WERI-Rb-1 (cell line): ENCODE measurements at places on chromosomes 2 and 18.

DNA sequence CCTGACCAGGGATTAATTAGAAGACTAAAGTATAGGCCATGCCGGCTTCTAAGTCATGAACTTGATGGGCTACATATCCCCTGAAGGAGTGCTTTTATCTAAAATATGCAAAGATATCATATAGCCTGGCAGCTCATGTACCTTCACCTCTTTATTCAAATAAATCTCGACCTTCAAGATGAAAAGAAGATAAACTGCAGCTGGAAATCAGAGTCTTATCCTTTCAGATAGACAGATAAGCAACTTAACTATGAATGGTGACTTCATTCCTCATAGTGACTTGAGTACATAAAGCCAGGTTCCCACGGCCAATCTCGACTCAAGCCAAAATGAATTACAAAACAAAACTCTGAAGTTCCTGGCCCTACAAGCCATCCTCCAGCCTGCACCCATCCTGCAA is 165.3 kb upstream of the KLHL29 start:
- DNase-seq, result no peak

- DNase-seq, result no peak
These were observed 161.5 kb downstream of the PTGR3 start for GRCh38 chr18:75047240-75047961.

DNA sequence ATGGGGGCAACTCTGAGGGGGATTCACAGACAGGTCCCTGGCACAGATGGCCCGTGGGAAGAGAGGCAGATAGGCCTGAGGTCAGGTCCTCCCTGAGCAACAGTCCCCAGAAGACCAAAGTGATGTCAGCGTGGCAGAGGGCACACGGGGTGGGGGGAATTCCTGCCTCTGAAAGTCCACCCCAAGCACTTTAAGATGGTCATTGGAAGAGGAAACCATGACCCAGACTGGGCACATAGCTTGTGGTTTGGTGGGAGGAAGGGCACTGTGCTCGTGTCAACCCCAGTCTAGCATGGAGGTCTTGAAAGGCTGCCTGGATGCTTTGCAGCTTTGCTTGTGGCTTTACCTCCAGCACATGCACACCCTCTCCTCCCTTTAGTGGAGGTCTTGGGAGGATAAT is 38.0 kb upstream of the SIX2 start:
- DNase-seq, result no peak

- no peak for DNase-seq
These were observed 30.0 kb upstream of the RAB1A start for GRCh38 chr2:65159906-65160305.

- peak; percentile 31 for DNase-seq
These were observed 31.1 kb downstream of the NAB1 start for GRCh38 chr2:190679813-190680591.

DNA sequence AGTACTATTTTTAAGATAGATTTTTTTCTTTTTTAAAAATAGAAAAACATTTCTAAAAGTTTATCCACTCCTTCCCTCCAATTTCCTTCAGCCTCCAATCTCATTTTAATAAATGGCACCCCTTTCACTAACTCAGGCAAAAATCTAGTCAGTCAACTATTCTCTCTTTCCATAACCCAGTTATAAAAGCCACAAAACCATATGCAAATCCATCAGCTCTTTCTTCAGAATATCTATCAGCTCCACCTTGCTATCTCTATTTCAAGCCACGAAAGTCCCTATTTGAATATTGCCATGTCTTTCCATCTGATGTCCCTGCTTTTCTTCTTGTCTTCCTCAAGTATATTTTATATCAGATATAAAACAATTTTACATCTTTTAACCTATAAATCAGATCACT is 397.1 kb downstream of the ERBB4 start:
- DNase-seq, result no peak

DNA sequence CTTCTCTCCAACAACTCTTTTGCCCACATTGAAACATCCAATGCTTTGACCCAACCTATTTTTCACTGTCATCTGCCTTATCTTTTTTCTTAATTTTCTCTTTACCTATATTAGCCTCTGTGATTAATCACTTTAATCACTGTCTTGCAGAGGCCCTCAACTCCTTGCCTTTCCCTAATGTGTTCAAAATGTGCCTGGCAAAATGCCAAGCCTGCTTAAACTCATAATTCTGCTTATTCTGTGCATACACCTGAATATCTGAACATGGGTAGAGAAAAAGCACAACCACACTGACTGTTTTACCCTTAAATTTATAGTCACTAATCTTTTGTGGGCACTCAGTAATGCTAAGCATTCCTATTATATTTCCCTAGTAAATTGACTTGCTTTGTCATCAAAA is 63.0 kb upstream of the GALNT13 start:
- no peak for DNase-seq

DNA sequence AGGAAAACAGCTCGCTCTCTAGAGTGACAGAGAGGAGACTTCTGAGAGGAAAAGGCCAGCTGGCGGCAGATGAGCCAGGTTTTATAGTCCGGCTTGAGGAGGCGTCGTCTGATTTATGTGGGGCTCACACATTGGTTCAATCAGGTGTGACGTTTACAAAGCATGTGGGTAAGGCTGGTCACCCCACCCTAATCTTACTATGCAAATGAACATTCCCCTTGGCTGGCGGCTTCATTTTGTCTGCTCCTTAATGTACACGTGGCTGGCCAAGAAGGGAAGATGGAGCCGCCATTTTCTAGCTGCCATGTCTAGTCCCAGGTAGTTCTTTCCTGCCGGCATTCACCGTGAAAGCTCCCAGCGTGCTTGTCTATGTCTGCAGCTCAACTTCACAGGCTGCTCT is 299.1 kb upstream of the SPRED2 start:
- DNase-seq, result peak; percentile 27

- DNase-seq, result no peak
These were observed 47.7 kb upstream of the YWHAQ start for GRCh38 chr2:9678544-9678943.

- no peak for DNase-seq
These were observed 165.2 kb downstream of the DYSF start for GRCh38 chr2:71618327-71619113.

DNA sequence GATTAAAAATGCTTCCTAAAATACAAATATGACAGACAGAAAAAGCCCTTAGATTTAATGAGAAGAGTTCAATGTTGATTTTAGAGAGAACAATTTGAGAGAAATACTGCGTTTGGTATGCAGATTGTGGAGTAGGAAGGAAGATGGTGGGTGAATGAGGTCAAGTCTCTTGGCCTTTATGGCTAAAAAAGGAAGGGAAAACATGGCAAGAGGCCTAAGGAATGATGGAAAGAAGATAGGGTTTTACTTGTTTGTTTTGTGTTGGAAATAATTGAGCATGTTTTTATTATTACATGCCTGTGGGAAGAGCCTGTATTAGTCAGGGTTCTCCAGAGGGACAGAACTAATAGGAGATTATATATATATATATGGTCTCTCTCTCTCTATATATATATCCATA is 318.1 kb downstream of the TRIB2 start:
- no peak for DNase-seq

DNA sequence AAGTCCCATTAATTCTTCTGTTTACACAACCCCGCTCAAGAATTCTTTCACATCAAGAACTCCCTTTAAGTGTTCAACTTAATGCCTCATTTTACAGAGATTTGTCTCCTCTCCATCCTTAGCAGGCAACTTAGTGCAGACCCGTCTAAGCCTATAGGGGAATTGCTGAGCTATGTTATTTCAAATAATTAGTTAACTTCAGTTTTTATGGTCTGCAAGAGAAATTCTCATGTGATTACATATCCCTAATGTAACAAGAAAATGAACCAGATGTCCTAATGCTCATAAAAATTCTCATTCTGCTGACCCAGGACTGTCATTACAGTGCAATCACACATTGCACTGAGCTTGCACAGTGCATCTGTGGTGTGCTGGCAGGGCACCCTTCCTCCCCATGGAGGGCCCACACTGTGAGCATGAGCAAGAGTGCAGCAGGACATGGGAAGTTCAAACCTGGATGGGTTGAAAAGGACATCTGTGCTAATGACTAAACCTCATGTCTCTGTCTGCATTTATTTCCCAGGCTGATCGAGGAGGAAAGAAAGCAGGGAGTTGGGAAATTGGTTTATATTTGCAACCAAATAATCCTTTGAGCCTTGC is 97.1 kb downstream of the COL5A2 start:
- no peak for DNase-seq

DNA sequence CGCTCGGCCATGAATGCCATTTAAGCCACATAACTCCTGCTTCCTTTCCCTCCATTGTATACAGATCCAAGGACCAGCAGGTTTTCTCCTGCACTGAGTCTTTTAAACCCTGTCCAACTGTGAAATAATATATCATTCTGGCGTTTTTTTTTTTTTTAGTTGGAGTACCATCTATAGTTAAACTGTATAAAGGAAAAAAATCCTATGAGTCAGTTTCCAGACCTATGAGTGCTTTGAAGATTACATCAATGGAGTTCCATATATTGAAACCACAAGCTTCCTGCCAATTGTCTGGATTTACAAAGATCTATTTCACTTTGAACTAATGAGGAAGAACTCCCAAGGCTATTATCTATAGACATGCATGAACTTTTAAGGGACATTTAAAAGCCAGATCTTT is 2.4 kb upstream of the MALT1 start:
- no peak for DNase-seq

DNA sequence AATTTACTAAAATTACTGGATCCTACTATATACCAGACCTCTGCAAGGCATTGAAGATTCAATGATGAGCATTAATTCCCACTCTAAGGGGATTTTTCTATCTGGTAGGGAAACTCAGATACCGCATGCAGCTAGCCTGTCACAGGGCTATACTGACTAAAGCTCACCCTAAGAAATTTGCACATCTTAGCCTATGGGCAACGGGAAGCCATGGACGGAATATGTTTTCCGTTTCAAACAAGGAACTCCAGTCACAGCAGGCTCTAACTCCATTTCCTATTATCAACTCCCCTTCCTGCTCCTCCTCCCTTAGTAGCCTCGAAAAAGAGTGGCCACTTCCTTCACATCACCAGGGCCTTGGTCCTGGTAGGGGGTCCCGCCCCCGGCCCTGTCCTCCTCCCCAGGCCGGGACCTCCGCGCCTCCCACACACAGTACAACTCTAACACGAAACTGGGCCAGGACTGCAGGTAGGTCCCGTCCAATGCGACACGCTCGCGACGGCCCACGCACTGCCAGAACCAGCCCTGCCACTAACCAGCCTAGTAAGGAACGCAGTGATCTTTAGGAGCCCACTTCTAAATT is 659 bp upstream of the COX5B start:
- no peak for DNase-seq

DNA sequence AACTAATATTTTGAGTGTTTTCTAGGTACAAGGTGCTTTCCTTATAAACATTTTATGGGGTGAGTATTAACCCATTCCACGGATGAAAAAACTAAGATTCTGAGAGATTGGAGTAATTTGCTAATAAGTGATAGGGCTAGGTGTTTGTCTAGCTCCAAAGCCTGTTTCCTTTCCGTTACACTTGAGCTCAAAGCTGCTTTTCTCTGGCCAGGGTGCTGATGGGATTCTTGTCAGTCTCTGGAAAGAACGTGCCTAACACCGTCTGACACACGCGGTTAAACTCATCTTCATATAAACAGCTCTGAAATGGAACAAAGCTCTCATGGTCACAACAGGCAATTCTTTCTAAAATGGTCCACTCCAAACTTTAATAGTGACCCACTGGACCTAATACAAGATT is 2.0 kb upstream of the ANKRD29 start:
- no peak for DNase-seq

DNA sequence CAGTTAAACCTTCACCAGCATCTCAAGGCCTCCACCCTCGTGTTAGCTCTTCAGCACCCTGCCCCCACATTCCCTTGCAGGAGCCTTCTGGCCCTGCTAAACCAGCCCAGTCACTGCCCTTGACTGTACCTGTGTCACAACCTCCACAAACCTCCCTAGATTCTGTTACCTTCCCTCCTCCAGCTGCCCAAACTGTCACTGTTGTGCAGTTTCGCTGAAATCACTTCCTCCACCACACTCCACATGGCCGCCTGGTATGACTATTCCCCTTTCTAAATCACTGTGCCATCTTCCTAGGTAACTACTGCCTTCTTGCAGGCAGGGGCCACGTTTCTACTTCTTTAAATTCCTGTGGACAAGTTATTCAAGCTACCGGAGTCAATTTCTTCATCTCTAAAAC is 160.2 kb downstream of the GALNT14 start:
- DNase-seq, result no peak

DNA sequence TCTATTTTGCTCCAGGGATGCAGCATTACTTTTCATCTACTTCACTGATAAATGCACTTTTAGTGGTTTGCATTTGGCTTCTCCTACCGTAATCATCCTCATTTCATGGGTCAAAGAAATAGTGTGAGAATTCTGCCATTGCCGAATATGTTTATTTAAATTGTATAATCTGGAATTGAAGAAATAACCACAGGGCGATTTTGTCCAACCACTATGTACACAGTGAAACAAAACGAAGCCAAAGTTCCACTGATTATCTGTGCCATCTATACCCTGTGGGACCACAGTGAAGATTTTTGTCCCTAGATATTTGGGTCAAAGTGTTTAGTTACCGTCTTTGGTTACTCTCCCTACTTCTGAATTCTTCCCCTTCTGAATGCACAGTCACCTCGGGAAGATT is 888.6 kb upstream of the NRXN1 start:
- no peak for DNase-seq

DNA sequence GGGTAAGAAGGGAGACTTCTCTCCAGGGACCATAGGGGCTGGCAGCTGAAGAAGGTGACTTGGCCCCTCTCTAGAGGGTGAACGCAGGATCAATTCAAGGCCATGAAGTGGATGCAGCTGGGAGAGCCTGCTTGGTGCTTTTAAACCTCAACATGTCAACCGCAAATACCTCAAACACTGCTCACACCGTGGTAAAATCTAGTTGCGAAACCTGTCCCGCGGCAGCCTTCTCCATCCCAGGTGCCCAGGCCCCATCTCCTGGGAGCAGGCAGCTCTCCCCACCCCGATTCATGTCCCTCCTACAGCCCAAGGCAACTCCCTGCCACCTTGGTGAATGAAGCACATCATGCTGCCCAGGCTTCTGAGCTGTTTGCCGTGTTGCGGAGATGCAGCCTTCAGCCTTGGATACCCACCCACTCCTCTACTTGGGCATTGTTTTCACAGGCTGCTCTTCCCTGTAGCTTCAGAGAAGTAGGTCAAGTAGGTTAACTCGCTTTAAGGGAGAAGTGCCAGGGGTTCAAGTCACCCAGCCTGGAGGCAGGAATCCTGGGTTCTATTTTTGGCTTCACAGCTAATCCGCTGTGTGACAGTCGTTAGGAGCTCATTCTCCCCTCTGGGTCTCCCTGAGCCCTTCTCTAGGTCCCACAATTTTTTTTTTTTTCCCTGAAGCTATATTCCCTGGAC is 6.2 kb upstream of the EFR3B start:
- DNase-seq, result no peak

DNA sequence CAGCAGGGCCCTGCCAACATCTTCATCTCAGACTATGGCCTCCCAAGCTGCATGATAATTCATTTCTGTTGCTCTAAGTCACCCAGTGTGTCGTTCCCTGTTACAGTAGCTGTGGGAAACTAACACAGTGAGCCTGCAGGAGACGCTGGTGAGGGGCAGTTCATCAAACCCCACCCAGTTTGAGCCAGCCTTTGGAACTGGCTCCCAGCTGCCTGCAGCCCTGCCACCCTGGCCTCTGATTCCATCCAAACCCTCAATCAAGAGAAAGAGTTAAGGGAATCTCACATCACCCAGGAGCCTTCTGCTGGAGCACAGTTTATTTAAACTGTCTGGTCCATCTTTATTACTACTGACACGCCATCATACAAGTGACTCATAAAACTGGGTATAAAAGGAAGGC is 64.9 kb upstream of the ZCCHC2 start:
- DNase-seq, result peak; percentile 29
